ENCODE measurements at places on chromosomes 1 and 21.

DNA sequence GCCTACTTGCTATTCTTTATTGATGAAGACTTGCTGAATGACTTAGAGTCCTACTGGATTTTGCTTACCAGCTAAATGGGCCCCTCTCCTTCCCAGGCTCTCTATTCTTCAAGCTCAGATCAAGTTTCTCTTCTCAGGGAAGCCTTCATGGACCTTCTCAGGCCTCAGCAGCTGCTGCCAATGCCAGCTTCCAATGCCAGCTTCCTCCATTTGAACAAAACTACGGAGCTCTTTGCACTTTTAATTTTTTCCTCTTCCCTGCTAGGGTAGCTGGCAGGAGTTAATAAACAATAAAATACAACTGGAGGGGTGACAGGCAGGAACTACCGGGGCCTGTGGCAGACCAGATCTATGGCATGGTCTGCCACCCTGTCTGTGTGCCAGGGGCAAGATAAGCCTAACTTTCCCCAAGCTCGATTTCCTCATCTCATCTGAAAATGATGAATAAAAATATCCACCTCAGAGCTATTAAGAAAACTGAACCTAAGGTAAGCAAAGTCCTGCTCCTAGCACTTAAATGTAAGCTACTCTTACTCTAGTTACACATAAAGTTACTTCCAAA, 995 bp upstream of the IPO13 start:
- no peak for DNase-seq

DNA sequence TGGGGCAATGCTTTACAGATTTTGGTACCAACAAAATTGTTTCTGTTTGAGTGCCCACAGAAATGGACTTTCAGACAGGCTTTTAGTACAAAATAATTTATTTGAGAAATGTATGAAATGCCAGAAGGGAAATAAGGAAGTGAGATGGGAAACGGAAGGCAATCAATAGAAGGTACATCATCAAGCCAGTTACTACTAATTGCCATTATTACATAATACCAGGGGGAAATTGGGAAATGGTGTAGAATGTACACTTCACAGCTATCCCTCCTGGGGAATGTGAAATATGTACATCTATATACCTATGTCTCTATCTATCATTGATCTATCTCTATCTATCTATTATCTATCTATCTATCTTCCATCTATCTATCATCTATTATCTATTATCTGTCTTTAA, 264.6 kb upstream of the B3GALT2 start:
- no peak for DNase-seq

- DNase-seq: no peak
Measured at GRCh38 chr1:46370214-46370633, 23.9 kb upstream of the FAAH start.

GRCh38 chr1:222061711-222062359, 319.9 kb upstream of the DUSP10 start:
- DNase-seq: no peak

- no peak for DNase-seq
Measured at GRCh38 chr1:119680723-119681122, 31.0 kb upstream of the PHGDH start.

DNA sequence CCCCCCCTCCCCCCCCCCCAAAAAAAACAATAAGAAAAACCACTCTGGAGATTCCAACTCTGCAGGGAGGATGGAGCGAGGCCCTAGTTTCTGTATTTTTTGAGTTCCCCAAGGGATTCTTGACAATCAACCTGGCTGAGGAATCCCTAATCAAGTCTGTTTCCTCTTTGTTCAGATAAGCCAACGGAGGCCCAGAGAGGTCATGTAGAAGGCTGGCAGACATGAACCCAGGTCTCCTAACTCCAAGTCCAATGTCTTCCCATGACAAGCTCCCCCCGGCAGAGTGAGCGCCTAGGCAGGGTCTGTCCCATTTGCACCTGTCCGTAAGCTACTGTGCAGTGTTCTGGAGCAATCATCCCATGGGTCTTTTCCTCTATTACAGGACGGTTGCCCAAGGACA, 39.5 kb downstream of the LRRC71 start:
- DNase-seq: no peak

DNA sequence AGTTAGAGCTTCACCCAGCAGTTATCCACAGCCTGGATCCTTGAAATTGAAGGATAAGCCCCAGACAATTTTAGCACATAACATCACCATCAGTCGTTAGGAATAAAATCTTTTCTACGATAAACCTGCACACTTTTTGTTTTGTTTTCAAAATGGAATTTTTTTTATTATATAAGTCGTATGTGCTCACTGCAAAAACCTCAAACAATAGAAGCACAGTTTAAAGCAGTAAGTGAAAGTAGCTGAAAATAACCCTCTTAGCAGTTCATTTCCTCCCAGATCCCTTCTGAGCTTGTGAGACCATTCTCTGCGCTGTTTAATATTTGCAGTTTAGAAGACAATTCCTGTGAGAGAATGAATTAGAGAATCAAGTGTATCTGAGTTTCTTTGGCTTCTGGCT, 38.3 kb downstream of the ELK4 start:
- DNase-seq: no peak

Data from gastrocnemius medialis (tissue), 4 donors.